ENCODE measurements at places on chromosomes 5 and 9. TPM values are rescaled to one million over a fixed set of nuclear protein-coding genes. Genes with fewer than 3 reads are reported as not detected.

The C5orf63 gene
- polyA plus RNA-seq = 21.1 TPM

The OCLN gene
- 43.5 TPM for polyA plus RNA-seq

The PCDHGB6 gene
- polyA plus RNA-seq = 6.8 TPM

The PAEP gene
- polyA plus RNA-seq = 0.38 TPM

The KLF9 gene
- 8.4 TPM for polyA plus RNA-seq

The MVB12B gene
- polyA plus RNA-seq = 15.7 TPM

The FOXD4L3 gene
- polyA plus RNA-seq = not detected

The RAI14 gene
- polyA plus RNA-seq = 88.9 TPM

The ARHGEF37 gene
- 4.6 TPM for polyA plus RNA-seq

The SLC34A1 gene
- 215 TPM for polyA plus RNA-seq

The CCNG1 gene
- polyA plus RNA-seq = 185 TPM

The ADRA1B gene
- polyA plus RNA-seq = 3.6 TPM

The C9 gene
- 0.37 TPM for polyA plus RNA-seq

The EPB41L4A gene
- polyA plus RNA-seq = 24.5 TPM

The ARL14EPL gene
- polyA plus RNA-seq = not detected

The ZNF474 gene
- polyA plus RNA-seq = 0.74 TPM

The GCNT1 gene
- polyA plus RNA-seq = 4.5 TPM

The VCAN gene
- 366 TPM for polyA plus RNA-seq

The BRD8 gene
- polyA plus RNA-seq = 113 TPM

The NR4A3 gene
- polyA plus RNA-seq = 0.36 TPM

The ADAMTS19 gene
- 6.1 TPM for polyA plus RNA-seq
